CD4-positive, alpha-beta T cell treated with Interleukin-10 for 1 hour (primary cell): ENCODE measurements at places on chromosomes 5 and 9.

DNA sequence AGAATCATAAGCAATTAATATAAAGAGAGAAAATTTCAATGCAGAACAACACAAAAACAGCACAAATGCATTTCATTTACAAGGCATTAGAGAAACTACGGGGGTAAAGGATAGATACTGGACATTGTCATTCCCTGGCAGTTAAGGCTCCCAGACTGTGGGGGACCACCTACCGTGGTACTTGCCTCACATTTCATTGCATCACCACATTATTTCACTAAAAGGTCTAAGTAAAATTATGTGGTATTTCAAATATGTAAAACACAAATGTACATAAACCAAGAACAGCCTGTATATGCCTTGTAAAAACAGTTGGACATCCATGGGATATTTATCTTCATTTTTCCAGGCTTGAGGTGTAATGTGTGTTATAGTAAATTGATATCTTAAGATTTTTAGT lies 571.2 kb upstream of the ZNF462 start:
- no peak for DNase-seq

GRCh38 chr5:9495121-9495520 lies 50.8 kb downstream of the SEMA5A start:
- DNase-seq = no peak

DNA sequence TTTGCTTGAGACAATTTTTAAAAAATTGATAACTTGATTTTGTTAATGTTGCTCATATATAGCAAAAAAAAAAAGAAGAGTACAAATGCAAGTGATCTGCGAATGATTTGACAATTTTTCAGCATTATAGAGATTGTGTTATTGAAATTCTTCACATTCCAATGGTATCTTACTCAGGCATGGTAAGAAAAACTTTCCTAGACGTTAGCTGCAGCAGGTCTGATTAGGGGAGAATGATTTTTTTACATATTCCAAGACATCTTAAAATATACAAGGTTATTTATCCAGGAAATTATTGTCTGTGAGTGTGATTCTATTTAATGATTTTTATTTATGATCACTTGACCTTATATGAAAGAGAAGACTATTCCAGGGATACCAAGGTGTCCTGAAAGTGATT lies 361.9 kb downstream of the MAT2B start:
- no peak for DNase-seq

DNA sequence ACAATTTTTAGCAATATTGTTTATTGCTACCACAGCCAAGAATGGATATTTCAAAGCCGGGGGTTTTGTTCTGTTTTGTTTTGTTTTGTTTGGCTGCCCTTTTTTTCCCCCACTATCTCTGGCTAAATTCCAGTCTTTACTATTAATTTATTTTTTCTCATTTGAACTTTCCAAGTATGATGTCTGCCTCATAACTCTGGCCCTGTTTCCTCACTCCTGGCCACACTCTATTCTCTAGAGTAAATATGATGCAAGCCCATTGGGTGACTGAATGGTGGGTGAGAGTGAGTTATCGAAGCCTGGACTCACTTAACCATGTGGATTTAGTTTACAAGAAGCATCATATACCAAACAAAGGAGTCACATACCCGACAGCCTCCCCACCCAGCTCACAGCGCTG lies 41.9 kb downstream of the WDR36 start:
- no peak for DNase-seq

DNA sequence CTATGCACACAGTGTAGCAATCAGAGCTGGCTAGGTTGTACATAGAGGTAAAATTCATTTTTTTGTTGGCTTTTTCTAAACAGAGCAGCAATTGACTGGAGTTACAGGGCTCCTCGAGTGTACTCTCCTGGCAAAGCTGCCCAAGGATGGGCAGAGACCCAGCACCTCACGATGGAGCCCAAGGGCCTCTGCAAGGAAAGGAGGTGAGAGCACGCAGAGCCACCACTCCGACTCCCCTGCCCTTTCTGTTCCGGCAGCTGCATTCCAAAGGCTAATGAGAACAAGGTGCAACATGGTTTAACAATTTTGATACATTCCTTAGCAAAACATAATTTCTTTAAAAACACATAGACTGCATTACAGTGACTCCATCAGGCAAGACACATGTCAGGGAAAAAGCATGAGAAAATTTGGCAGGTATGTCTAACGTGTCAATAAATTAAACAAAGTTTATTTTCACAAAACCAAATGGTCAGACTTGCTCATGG lies 47.5 kb downstream of the SAXO1 start:
- no peak for DNase-seq

GRCh38 chr9:37798677-37799076 lies 1.9 kb upstream of the DCAF10 start:
- no peak for DNase-seq

- DNase-seq = no peak
Measured at GRCh38 chr9:21831841-21832509, 29.5 kb downstream of the MTAP start.

DNA sequence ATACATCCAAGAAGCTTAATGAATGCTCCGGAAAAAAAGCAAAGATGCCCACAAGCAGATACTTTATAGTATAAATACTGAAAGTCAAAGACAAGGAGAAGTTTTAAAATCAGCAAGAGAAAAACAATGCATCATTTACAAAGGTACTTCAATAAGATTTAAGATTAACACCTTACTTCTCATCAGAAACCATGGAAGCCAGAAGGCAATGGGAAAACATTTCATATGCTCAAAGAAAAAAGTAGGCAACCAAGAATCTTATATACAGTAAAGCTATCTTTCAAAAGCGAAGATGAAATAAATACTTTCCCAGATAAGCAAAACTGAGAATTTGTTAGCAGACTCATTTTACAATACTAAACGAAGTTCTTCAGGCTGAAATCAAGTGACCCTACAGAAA lies 51.1 kb downstream of the ABHD17B start:
- no peak for DNase-seq

DNA sequence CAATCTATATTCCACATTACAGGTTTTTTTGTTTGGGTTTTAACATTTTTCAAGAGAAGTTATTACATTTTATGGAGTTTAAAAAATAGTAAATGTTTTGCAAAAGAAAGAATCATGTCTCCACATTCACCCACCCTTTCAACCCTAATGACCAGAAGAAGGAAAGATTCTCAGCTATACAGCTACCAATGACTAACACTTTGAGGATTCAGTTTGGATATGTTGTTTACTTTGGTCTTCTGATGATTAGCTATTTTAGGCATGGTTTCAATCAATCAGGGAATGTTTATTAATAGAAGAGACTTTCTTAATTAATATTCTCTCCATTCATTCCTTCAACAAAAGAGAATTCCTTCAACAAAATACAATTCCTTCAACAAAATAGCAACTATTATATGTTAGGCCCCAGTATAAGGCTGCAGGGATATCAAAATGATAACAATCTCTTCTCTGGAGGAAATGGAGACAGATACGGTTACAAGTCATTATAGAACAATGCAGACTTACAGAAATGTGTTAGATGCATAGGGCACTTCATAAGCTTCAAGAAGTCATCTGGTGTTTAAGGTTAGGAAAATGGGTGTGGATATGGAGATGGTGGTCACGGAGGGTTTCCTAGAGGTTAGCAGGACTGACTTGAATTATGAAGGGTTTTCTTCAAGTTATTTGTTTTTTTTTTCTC lies 9.3 kb upstream of the NR3C1 start:
- no peak for DNase-seq

DNA sequence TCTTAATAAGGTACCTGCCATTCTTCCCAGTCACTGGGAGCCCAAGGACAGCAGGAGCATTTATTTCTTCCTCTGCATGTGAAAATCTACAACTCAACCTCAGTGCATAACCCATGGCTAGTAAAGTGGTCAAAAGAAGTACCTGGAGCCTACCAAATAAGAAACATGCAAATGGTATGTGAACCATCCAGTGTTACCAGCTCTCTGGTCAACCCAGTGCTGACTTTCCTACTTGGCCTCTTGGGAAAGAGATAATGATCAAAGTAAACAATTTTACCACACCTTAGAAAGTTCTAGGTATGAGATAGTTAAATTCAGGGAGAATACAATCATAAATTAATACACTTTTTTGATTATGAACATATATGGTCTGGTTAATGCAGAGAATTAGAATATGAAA lies 325.6 kb downstream of the ENC1 start:
- no peak for DNase-seq

- no peak for DNase-seq
Measured at GRCh38 chr5:87155106-87155505, 112.6 kb upstream of the RASA1 start.

- no peak for DNase-seq
Measured at GRCh38 chr9:138100711-138101350, 223.2 kb downstream of the CACNA1B start.

DNA sequence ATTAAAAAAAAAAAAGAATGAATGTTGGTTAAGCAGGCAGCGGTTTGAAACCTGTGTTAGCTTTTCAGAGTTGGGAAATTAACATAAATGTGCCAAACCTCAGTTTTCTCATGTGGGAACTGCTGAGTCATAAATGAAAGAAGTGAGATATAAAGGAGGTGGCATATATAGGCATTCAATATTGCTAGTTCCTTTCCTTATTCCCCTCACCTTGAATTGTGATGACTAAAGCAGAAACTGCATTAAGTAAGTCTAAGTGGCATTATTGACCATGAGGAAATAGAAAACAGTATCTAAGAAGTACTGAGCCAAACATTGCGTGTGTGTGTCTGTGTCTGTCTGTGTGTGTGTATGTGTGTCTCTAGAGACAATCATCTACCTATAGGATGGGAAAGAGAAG lies 691.2 kb downstream of the TLR4 start:
- DNase-seq = no peak

DNA sequence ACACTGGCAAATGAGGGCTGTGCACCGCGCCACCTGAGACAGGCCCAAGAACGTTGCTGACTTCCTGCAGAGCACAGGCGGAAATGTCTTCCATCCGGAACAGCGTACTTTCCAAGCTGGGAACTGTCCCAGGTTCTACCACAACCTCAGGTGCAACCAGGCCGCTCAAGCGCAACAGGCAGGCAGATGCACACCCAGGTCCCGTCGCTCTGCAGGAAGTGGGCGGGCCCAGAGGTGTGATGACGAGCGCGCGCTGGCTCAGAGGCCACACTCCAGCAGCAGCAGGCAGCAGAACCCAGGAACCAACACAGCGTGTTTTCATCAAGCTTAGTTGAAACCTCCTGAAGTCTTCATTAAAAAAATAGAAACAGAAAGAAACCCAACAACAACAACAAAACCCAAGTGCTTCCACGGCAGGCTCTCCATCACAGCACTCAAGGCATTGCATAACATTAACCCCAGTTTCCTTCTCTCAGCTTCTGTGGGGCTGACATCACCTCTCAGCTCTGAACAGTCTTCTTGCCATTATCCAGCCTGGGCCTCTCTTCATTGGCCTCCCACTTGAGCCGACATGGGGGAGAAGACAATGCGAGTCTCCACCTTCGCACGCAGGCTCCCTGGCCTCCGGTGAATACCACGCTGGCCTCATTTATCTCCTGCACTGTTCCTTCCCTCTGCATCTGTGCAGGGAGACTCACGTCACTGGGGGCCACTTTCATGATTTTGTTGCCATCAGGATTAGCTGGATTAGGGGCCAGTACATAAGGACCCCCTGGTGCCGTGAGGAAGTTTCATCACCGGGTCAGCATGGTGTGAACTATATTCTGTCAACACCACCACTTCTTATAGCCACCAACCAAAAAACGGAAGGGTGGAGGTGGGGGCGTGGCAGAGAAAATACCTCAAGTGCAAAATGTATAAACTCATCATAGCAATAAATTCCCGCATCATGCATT lies 22.1 kb downstream of the PTCH1 start:
- DNase-seq = peak; percentile 85

DNA sequence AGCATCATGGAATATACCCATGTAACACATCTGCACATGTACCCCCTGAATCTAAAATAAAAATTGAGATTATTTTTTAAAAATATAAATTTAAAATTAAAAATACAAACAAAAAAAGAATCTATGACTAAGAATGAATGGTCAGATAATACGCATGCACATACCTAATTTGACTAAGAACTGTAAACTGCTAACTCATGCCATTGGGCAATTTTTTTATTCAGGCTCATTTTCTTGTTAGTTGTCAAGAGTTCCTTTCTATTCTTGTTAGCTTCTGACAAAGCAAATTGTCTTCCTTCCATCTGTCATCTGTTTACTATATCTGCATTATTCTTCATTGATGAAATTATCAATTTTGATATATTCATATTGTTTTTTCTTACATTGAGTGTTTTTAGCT lies 69.5 kb upstream of the HAND1 start:
- no peak for DNase-seq

GRCh38 chr9:69829484-69829883 lies 8.9 kb downstream of the CFAP95 start:
- no peak for DNase-seq

GRCh38 chr5:178483620-178484019 lies 106.6 kb downstream of the COL23A1 start:
- peak; percentile 60 for DNase-seq

- DNase-seq = no peak
Measured at GRCh38 chr9:35774907-35775635, 16.3 kb upstream of the NPR2 start.

- DNase-seq = no peak
Measured at GRCh38 chr5:15560421-15560820, 60.4 kb downstream of the FBXL7 start.

- no peak for DNase-seq
Measured at GRCh38 chr5:149397530-149397929, 18.4 kb upstream of the IL17B start.

DNA sequence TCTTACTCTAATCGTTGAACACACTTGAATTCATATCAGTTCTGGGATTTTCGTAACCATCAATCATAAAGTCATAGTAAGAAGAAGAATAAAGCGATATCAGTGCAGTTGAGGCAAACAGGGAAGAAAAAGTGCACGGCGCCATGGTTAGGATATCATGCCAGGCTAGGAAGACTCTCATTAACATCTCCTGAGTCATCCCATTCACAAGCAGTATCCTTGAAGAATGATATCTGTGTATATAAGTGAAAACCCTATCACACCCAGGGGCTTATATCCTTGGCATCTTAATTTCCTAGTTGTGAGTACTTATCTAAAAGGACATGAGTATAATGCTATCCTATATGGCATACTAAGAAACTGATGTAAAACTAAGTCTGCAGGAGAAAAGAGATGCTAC lies 38.6 kb downstream of the NFIB start:
- no peak for DNase-seq

DNA sequence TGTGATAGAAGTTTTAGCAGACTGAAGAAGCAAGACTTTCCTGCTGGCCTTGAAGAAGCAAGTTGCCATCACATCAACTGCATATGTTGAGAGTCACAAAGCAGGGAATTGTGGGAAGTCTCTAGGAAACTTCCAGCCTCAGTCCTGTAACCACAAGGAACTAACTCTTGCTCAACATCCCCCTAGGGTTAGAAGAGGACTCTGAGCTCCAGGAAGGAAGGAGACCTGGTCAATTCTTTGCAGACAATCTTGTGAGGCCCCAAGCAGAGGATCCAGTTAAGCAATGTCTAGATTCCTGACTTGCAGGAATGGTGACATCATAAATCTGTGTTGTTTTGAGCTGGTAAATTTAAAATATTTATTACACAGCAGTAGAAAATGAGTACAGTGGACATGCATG lies 18.6 kb upstream of the ZNF366 start:
- DNase-seq = no peak
